H9 (cell line): ENCODE measurements at places on chromosomes 16 and 17. TPM values are rescaled to one million over a fixed set of nuclear protein-coding genes. Genes with fewer than 3 reads are reported as not detected.

The KRT16 gene
- not detected in 2 replicates for total RNA-seq

The PERCC1 gene
- total RNA-seq = not detected in 2 replicates

The CNGB1 gene
- total RNA-seq = not detected in 2 replicates

The GRIN2A gene
- total RNA-seq = 0.94 and 1.5 TPM in 2 replicates

DNA sequence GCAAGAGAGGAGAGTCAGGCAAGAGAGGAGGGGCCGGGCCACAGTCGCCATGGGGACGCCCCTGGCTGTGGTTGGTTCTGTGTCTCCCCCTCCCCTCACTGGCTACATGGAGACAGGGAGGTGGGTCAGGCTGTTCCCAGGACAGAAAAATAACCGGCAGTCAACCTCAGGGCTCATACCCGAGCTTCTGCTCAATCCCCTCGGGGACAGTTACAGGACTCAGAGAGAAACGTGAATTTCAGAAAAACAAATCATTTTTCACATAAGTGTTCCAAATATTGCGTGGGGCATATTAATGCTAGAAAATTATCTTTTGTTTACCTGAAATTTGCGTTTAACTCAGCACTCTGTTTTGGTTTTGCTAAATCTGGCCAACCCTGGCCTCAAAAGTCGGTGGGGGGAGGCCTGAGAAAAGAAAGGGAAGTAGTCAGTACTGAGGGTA is 22.2 kb upstream of the CPSF4L start:
- peak; percentile 95 for DNase-seq

DNA sequence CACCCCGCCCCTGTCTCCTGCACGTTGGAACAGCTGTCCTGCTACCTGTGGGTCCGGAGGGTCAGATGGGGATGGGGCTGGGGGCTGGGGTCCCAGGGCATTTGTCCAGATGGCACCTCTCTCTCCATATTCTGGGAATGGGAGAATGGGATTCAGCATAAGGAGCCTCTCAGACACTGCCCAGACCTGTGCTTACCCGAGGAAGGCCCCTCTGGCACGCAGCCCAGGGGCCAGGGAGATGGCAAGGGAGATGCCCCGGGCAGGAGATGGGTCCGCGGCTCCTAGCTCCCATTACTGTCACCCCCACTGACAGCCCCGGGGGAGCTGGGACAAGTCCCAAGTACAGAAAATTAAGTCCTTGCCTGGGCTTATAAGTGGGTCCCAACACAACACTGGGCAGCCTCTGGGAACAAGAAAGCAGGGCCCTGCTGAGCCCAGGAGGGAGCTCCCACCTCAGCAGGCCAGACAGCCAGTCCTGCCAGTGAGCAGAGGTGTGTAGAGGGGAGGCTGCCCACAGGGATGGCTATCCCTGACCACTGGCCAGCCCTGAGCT is 1.8 kb downstream of the VASN start:
- DNase-seq = no peak

DNA sequence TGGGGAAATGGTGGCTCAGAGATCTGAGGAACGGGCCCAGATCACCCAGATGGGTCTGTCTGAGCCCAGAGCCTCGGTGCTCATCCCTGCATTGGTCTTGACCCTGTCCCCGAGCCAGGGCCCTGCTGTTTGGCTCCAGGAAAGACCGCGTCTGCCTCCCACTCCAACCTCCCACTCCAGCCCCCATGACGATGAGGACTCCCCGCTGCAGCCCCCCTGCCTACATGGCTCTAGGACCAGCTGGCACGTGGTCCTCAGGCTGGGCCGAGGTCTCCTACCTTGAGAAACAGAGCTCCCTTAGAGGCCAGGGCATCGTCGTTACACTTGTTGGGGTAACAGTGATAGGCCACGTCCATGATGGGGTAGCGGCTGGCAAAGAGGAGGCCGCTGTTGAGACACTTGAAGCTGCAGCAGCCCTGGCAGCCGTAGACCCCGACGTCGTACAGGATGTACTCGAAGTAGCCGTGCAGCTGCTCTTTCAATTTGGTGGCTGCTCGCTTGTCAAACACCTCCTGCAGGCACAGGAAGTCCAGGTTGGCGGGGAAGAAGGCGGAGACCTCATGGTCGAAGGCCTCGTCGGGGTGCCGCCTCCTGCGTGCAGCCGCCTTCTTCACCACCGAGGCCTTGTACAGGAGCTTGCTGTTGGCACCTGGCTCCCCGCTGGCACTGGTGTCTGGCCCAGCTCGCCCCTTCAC is 59.9 kb downstream of the PRMT7 start:
- DNase-seq = no peak

DNA sequence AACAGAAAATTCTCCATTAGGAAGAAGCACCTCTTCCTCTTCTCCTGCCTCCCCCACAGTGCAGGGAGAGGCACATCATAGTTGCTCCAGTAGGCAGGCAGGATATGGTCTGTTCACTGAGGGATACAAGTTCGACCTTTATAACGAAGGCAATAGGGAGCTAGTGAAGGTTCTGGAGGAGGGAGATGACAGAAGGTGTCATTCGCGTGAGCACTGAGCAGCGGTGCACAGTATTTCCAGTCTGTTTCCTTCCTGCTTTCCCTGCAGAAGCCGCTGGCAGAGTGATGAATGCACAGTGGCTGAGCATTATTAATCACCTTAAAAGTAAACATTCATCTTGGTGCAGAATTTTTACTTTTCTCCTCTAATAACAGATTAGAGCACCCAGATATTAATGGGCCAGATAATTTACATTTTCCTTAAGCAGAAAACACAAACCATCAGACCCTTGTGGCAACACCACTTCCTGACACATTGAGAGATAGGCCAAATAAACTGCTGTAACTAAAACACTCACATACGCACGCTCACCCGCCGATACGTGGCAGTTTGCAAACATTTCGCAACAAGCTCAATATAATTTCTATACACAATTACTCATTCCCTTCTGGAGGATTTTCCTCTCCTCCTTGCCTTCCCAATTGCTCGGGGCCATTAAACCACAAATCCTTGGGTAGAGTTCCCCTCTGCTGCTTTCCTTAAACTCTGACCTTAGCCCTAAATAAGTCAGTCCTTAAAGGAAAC is 69.5 kb downstream of the AIPL1 start:
- no peak for DNase-seq

DNA sequence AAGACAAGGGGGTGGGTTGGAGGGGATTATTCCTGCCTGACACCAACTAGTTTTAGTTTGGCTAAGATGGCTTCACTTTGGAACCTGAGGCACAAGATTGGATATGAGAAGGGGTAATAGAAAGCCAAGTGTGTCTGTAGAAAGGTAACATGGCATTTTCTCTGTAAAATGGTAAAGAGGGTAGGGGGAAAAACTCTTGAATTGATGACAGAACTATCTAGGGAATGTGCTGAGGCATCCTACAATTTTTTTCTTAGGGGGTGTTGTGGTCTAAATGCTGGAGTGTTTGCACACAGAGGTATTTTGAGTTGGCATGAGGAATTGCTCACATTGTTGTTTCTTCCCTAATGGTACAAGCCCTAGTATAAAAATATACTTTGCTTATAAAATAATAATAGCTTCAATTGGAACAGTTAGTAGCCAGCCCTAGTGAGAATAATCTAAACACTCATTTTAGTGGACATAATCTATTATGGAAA is 25.8 kb downstream of the YPEL2 start:
- no peak for DNase-seq

GRCh38 chr17:19897090-19897837 is 29.5 kb upstream of the ULK2 start:
- DNase-seq = no peak
